ELR (cell line): ENCODE measurements at places on chromosomes 5 and 9.

GRCh38 chr9:131019388-131020239, 10.6 kb downstream of the LAMC3 start:
- DNase-seq, result no peak

GRCh38 chr9:11328326-11328725, 715.5 kb upstream of the PTPRD start:
- no peak for DNase-seq

DNA sequence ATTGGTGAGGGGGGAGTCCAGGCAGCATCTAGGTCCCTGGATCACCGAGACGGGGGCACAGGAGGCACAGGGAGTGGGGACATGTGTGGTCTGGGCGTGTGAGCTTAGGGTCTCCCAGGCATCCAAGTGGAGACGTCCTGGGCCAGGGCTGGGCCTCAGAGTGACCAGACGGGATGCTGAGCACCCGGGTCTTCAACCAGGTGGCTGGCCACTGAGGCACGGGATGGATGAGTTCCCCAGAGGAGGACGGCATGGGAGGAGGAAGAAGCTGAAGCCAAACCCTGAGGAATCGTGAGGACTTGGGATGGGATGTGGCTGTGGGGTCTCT, 88.0 kb downstream of the LMX1B start:
- no peak for DNase-seq

DNA sequence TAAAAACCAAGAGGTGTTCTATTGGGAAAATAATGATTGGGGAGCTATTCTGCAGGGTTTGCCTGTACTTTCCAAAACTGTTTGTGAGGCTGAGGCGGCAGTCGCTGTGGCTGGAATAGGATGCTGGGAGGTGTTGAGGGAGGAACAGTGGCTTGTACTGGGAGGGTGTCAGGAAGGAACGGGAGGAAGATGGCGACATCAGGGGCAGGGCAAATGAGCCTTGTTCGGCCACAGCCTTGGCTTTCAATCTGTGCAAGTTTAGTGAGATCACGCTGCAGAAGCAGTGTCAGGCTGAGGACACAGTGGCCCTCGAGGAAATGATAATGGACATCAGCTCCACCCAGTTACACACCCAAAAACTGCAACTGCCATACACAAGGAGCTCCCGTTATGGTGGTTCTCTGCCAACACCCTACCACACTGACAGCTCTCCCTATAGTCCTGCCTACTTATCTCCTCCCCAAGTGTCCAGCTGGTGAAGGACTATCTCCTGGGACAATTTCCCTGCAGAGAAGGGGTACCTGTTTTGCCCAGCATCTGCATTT, 27.3 kb downstream of the KIF2A start:
- no peak for DNase-seq

- no peak for DNase-seq
Observed at GRCh38 chr5:111865356-111865755, 108.4 kb upstream of the NREP start.
